ENCODE measurements at places on chromosomes 12 and 14.

GRCh38 chr12:49092086-49092815 is 2.4 kb downstream of the DHH start:
- peaks cover 3% of the 10 kb centered on the region for H3K36me3 ChIP-seq
- no peak for DNase-seq
- H3K27ac ChIP-seq: no peak overlapping the region

DNA sequence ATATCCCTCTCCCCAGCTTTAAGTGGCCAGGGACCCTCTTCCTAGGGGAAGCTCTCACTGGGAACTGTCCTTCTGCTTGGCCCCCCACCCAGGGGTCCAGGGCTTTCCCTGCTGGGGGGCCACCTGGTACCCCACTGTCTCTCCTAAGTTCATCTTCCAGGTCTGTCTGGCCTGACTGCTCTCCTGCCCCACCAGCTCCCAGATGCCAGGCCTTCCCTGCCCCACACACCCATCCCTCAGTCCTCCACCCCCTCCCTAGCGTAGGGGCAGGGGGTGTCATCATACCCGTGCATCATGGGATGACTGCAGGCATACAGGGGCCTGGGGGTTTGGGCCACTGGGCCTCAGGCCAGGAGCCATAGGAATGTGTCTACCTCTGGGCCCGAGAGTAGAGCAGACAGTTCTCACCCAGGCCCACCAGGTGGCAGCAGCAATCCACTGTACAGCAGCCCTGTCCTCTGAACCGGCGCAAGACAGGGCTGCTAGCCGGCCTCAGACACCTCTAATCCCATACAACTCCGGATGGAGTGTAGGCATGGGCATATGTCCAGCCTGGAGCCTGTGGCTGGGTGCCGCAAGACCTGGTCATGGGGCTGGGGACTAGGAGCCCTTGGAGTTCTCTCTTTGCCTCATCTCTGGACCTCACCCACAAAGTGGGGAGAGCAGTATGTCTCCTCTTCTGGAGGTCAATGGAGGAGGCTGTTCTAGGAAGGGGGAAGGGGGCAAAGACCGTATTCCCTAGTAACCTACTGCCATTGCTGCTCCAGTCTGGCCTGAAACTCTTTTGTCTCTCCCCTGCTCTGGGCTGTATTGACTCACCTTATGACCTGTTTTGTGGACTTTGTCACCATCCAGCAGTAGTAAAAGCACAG is 10.0 kb upstream of the SMARCD1 start:
- peaks cover 3% of the 10 kb centered on the region for H3K4me1 ChIP-seq
- H3K36me3 ChIP-seq: no peaks in the 10 kb centered on the region
- H3K27me3 ChIP-seq: no peaks in the 10 kb centered on the region
- H3K27ac ChIP-seq: no peak overlapping the region
- H3K4me3 ChIP-seq: no peak overlapping the region

DNA sequence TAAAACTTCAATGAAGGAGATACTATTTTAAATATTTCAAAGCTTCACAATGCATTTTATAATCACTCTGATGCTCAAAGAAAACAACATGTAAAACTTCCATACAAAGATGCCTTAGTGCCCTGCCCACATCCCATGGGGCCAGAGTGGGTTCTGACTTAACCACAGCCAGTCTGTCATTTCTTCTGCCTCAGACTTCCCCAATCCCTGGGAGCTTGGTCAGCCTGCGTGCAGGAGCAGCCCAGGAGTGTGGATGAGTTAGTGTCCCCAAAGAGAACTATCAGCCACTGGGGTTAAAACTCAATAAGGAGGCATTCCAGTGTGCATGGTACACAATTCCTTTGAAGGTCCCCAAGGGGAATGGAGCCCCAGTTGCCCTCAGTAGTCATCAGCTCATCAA is 100.3 kb downstream of the PTCSC3 start:
- no peak for DNase-seq
- no peaks in the 10 kb centered on the region for H3K36me3 ChIP-seq
- no peaks in the 10 kb centered on the region for H3K27me3 ChIP-seq
- no peak overlapping the region for H3K4me3 ChIP-seq

GRCh38 chr12:132673288-132674179 is 13.6 kb downstream of the POLE start:
- H3K27me3 ChIP-seq: no peaks in the 10 kb centered on the region
- H3K4me3 ChIP-seq: no peak overlapping the region
- H3K36me3 ChIP-seq: peaks cover 42% of the 10 kb centered on the region
- H3K4me1 ChIP-seq: no peaks in the 10 kb centered on the region

GRCh38 chr14:74077401-74077800 is 6.9 kb downstream of the ALDH6A1 start:
- peaks cover under 1% of the 10 kb centered on the region for H3K4me1 ChIP-seq
- no peak for DNase-seq
- no peak overlapping the region for H3K27ac ChIP-seq
- peaks cover 9% of the 10 kb centered on the region for H3K36me3 ChIP-seq
- H3K4me3 ChIP-seq: no peak overlapping the region
- no peaks in the 10 kb centered on the region for H3K27me3 ChIP-seq

- no peak for DNase-seq
- no peaks in the 10 kb centered on the region for H3K27me3 ChIP-seq
- H3K27ac ChIP-seq: peak overlapping the region; percentile 15
- peaks cover 20% of the 10 kb centered on the region for H3K4me1 ChIP-seq
- no peak overlapping the region for H3K4me3 ChIP-seq
These were observed 41.4 kb downstream of the DAAM1 start for GRCh38 chr14:59229653-59230406.

GRCh38 chr12:4370265-4370664 is 9.2 kb downstream of the FGF23 start:
- H3K27ac ChIP-seq: no peak overlapping the region
- H3K4me1 ChIP-seq: no peaks in the 10 kb centered on the region
- no peak overlapping the region for H3K4me3 ChIP-seq
- DNase-seq: no peak
- H3K27me3 ChIP-seq: no peaks in the 10 kb centered on the region

DNA sequence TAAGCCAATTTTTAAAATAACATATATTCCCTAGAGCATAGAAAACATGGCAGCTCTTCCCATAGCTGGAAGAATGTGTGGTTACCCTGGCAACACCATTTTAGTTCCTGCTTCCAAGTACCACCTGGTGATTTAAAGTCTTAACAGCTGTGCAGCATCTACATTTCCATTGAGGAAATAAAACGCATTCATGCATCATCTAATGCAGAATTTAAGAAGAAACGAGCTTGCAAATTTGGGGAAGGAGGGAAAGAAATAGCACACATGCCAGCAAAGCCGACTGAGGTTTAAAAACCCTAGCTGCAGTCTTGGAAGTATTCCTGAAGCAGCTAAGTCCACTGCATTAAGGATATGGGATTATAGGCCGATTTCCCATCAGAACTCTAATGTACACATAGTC is 22.8 kb upstream of the SLC38A2 start:
- H3K4me1 ChIP-seq: peaks cover 11% of the 10 kb centered on the region
- DNase-seq: no peak
- no peaks in the 10 kb centered on the region for H3K36me3 ChIP-seq
- H3K27me3 ChIP-seq: no peaks in the 10 kb centered on the region
- no peak overlapping the region for H3K27ac ChIP-seq
- H3K4me3 ChIP-seq: no peak overlapping the region

DNA sequence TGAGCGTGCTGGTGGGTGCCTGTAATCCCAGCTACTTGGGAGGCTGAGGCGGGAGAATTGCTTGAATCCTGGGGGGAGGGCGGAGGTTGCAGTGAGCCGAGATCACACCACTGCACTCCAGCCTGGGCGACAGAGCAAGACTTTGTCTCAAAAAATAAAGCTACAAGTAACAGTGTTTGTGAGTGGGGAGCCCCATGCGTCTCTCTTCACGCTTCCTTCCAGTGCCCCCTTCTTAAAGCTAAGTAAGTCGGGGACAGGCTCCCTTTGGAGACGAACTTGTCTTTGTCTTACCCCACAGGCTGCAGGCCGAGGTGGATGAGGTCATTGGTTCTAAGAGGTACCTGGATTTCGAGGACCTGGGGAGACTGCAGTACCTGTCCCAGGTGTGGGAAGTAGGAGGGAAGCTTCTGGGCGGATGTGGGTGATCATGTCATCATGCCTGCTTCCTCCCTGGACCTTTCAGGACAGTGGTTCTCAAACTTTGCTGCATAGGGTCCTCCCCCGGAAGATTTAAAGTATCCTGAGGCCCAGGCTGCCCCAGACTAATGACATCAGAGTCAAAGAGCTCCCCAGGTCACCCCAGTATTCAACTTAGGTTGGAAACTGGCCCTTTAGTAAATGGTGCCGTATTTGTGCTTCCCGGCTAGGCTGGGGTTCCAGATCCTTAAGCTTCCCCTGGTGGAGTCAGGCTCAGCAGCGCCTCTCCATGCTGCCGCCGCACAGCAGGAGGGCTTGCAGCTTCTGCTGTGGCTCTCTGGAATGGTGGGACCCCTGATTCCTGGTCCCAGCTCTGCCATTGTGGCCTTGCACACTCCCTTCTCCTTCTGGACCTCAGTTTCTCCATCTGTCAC is 37.1 kb downstream of the CYP46A1 start:
- H3K4me3 ChIP-seq: no peak overlapping the region
- H3K4me1 ChIP-seq: no peaks in the 10 kb centered on the region
- H3K27ac ChIP-seq: no peak overlapping the region
- H3K36me3 ChIP-seq: no peaks in the 10 kb centered on the region

- peaks cover 50% of the 10 kb centered on the region for H3K4me1 ChIP-seq
- H3K4me3 ChIP-seq: peak overlapping the region; percentile 85
- H3K27ac ChIP-seq: peak overlapping the region; percentile 96
- H3K36me3 ChIP-seq: peaks cover 21% of the 10 kb centered on the region
These were observed 693 bp downstream of the CBX5 start for GRCh38 chr12:54279227-54279631.

GRCh38 chr12:51870504-51870903 is 17.4 kb upstream of the ANKRD33 start:
- no peak for DNase-seq
- H3K4me3 ChIP-seq: no peak overlapping the region
- H3K27me3 ChIP-seq: no peaks in the 10 kb centered on the region

DNA sequence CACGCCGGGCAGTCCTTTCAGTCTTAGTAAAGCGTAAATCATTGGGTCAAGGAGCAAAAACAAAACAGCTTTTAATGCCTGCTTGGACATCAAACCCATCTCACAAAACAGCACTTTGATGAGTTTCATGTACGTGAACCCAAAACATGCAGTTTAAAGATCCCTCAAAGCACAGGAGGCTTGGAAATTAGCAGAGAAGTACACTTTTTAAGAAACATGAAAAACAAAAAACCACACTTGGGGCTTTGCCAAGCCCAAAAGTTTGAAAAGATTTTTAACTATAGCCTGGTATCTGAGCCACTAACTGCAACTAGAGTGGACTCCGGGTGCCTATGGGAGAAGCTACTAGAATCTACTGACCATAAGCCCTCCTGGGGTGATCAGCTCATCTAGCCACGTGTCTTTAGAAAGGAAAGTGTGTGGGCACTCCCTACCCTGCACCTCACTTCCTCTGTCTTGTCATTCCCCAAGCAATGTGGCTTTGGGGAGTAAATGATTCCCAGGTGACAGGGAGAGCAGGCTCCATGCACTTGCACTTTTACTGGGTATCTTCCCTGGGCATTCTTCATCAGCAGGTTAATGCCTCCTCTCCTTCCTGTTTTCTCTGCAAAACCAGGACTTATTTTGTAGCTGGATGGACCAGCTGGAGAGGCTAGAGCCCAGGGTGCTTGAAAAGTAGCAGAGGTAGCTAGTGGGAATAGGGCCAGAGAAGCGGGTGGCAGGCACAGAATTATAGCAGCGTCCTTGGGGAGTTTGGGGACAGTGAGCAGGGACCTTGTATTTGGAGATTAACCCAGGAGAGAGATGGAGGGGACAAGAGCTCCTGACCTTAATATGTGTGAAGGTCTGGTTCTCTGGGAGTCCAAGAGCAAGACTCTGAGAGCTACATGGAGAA is 339.3 kb downstream of the BCL11B start:
- no peaks in the 10 kb centered on the region for H3K4me1 ChIP-seq
- DNase-seq: no peak
- H3K36me3 ChIP-seq: no peaks in the 10 kb centered on the region

DNA sequence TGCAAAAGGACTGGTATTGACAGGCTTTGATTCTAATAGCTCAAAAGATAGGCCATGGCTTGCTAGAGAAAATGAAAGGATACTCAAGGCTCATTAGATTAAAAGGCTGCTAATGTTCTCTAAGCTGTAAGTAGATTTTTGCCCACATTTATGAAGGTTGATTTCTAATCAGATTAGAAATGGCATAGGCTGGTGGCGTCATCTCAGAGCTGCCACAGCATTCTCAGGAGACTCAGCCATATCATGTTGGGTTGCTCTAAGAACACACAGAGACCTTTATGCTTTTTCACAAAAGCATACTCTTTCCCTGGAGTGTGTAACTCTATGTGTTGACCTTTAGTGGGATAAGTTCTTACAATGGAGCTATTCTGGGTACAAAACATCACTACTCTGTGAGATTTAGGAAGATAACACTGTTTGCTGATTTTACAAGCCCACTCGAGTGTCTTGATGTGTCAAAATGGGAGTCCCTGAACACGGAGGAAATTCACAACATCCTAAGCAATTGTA is 576.0 kb downstream of the NRXN3 start:
- DNase-seq: no peak
- H3K4me3 ChIP-seq: no peak overlapping the region
- no peaks in the 10 kb centered on the region for H3K36me3 ChIP-seq
- H3K4me1 ChIP-seq: no peaks in the 10 kb centered on the region

- no peak for DNase-seq
- H3K36me3 ChIP-seq: no peaks in the 10 kb centered on the region
- H3K27me3 ChIP-seq: no peaks in the 10 kb centered on the region
These were observed 2.2 kb downstream of the PDZRN4 start for GRCh38 chr12:41190338-41190737.

DNA sequence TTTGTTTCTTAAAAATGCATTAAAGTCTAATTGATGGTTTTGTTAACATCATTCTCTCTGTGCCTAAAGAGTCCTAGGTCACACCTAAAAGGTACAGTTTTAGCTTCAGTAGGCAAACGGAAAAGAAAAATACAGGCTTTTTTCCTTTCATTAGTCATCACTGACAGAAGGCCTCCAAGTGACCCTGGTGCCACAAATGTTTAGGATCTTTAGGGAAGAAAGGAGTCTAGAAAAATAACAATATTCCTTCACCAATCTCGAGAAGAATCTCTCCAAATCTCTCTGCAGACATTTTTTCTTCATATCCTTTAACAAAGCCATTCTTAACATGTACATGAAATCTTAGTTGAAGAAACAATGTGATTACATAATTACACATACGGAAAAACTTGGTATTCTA is 2.0 kb downstream of the DENND5B start:
- H3K4me3 ChIP-seq: peak overlapping the region; percentile 72
- no peak for DNase-seq
- H3K36me3 ChIP-seq: no peaks in the 10 kb centered on the region
- peaks cover 26% of the 10 kb centered on the region for H3K4me1 ChIP-seq
- H3K27ac ChIP-seq: peak overlapping the region; percentile 92

- no peak overlapping the region for H3K4me3 ChIP-seq
- no peak for DNase-seq
These were observed 3.5 kb upstream of the KSR2 start for GRCh38 chr12:117972301-117972700.

GRCh38 chr14:101458741-101459550 is 102.3 kb upstream of the DIO3 start:
- H3K27me3 ChIP-seq: peaks cover 29% of the 10 kb centered on the region
- peaks cover 4% of the 10 kb centered on the region for H3K4me1 ChIP-seq
- no peaks in the 10 kb centered on the region for H3K36me3 ChIP-seq
- H3K27ac ChIP-seq: no peak overlapping the region
- H3K4me3 ChIP-seq: peak overlapping the region; percentile 18
- DNase-seq: no peak

Measured in thoracic aorta (tissue), 2 donors.